Natural killer cell (primary cell): ENCODE measurements at places on chromosomes 5 and 9. TPM values are rescaled to one million over a fixed set of nuclear protein-coding genes. Genes with fewer than 3 reads are reported as not detected.

The DEPDC1B gene
- total RNA-seq = 1.3 TPM

The MCTP1 gene
- 15.1 TPM for total RNA-seq

DNA sequence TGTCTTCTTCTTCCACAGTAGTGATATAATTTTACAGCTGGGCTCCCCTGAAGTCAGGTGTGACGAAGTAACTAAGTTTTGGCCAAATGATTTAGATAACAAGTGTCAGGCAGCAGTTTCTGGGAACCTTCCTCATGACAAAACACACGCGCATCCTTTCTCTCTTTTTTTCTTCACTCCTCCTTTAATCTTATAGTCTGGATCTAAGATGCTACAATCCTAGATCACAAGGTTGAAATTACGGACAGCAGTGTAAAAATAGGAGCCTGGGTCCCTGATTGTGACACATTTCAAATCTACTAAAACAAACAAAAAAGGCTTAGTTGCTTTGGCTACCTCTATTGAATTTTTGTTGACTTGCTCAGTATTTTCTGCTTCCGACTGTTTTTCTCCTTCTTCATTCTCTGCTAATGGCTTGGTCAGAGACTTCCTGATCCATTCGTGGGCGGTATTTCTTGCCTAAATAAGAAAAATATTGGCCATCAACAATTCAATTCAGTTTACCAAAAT lies 36.1 kb downstream of the FAM114A2 start:
- peaks cover 22% of the 10 kb centered on the region for H3K36me3 ChIP-seq
- no peaks in the 10 kb centered on the region for H3K27me3 ChIP-seq
- no peak for DNase-seq
- no peaks in the 10 kb centered on the region for H3K4me1 ChIP-seq
- H3K4me3 ChIP-seq = no peak overlapping the region

- H3K36me3 ChIP-seq = no peaks in the 10 kb centered on the region
- DNase-seq = no peak
- H3K4me1 ChIP-seq = no peaks in the 10 kb centered on the region
- H3K27me3 ChIP-seq = no peaks in the 10 kb centered on the region
- H3K27ac ChIP-seq = no peak overlapping the region
- H3K4me3 ChIP-seq = no peak overlapping the region
Measured at GRCh38 chr9:88932766-88933165, 58.5 kb upstream of the S1PR3 start.

The IL7R gene
- 22.0 TPM for total RNA-seq

- no peak overlapping the region for H3K27ac ChIP-seq
- H3K27me3 ChIP-seq = no peaks in the 10 kb centered on the region
- H3K36me3 ChIP-seq = no peaks in the 10 kb centered on the region
- H3K4me3 ChIP-seq = no peak overlapping the region
- H3K4me1 ChIP-seq = no peaks in the 10 kb centered on the region
Measured at GRCh38 chr9:78879324-78880100, 582.6 kb downstream of the PSAT1 start.

GRCh38 chr5:155952486-155953089 lies 374.4 kb upstream of the SGCD start:
- H3K4me1 ChIP-seq = no peaks in the 10 kb centered on the region
- H3K27ac ChIP-seq = no peak overlapping the region
- no peak for DNase-seq
- H3K27me3 ChIP-seq = no peaks in the 10 kb centered on the region

DNA sequence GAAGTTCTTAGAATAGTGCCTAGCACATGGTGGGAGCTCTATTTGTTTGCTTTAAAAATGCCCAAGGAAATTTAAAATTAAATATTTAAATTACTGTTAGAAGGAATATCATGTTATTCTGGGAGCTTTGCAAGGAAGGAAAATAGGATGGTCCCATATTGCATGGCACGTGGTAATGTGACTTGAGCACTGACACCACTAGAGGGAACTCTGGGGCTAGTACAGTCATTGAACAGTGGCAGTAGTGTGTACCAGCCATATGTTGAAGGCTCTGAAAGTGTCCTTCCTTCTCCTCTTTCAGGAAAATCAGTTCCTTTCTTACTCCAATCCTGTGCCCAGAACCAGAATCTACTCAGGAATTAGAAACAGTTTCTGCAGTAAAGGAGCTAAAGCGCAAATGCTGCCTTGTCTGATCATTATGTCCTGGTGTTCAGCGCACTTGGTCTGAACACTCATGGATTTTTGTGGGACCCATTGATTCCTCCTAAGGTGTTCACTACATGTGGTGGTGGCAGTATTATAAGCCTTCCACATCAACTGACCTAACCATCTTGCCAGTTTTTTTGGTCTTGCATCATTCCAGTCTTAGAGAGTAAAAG lies 54.1 kb downstream of the GDA start:
- no peak for DNase-seq
- H3K27ac ChIP-seq = no peak overlapping the region
- no peaks in the 10 kb centered on the region for H3K4me1 ChIP-seq
- H3K4me3 ChIP-seq = no peak overlapping the region

DNA sequence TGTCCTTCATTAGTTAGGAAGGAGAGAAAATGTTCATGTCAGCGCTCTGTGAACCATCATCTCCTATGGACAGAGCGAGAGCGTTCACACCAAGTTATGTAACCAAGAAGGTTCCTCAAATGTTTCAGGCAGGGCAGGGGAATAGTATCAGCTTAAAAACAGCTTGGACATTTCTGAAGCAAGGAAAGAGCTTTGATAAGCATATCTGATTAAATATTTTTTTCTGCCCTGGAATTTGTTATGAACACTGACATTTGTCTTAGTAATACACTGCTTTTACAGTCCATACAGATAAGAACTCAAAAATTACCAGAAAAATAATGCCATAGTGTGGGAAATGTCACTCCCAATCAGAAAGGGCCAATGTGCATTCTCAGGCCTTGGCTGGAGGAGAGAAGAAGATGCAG lies 66.3 kb upstream of the LIFR start:
- DNase-seq = no peak
- H3K4me3 ChIP-seq = no peak overlapping the region
- no peaks in the 10 kb centered on the region for H3K36me3 ChIP-seq

DNA sequence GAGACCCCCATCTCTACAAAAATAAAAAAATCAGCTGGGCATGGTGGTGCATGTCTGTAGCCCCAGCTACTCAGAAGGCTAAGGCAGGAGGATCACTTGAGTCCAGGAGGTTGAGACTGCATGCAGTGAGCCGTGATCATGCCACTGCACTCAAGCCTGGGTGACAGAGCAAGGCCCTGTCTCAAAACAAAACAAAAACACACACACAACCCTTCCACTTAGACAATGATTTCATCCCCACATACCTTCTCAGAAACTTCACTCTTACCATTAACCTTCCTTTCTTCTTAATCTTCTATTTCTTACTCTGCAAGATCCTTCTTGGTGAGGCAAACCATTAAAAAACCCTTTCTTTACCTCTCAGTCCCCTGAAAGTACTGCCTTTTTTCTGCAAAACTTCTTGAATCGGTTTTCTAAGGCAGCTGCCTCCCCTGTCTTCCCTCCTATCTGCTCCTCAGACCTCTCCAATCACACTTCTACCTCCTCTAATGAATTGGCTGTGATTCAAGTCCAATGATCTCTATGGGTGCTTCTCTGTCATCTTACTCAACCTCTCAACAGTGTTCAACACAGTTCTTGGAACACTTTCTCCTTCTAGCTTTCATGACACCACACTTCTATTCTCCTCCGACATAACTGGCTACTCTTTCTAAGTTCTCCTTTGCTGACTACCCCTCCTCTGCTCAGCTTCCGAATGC lies 47.3 kb downstream of the PFDN1 start:
- no peaks in the 10 kb centered on the region for H3K36me3 ChIP-seq
- H3K4me1 ChIP-seq = peaks cover 21% of the 10 kb centered on the region
- H3K27me3 ChIP-seq = no peaks in the 10 kb centered on the region
- H3K4me3 ChIP-seq = no peak overlapping the region

The PCDHB3 gene
- total RNA-seq = not detected

GRCh38 chr5:127353327-127353726 lies 62.7 kb downstream of the MEGF10 start:
- no peak overlapping the region for H3K27ac ChIP-seq
- no peak overlapping the region for H3K4me3 ChIP-seq
- no peak for DNase-seq
- H3K4me1 ChIP-seq = no peaks in the 10 kb centered on the region
- no peaks in the 10 kb centered on the region for H3K27me3 ChIP-seq

GRCh38 chr9:26462213-26462612 lies 430.4 kb downstream of the CAAP1 start:
- no peaks in the 10 kb centered on the region for H3K36me3 ChIP-seq
- no peak overlapping the region for H3K4me3 ChIP-seq
- no peaks in the 10 kb centered on the region for H3K27me3 ChIP-seq
- DNase-seq = no peak
- no peaks in the 10 kb centered on the region for H3K4me1 ChIP-seq

The TCF7 gene
- 158 TPM for total RNA-seq

DNA sequence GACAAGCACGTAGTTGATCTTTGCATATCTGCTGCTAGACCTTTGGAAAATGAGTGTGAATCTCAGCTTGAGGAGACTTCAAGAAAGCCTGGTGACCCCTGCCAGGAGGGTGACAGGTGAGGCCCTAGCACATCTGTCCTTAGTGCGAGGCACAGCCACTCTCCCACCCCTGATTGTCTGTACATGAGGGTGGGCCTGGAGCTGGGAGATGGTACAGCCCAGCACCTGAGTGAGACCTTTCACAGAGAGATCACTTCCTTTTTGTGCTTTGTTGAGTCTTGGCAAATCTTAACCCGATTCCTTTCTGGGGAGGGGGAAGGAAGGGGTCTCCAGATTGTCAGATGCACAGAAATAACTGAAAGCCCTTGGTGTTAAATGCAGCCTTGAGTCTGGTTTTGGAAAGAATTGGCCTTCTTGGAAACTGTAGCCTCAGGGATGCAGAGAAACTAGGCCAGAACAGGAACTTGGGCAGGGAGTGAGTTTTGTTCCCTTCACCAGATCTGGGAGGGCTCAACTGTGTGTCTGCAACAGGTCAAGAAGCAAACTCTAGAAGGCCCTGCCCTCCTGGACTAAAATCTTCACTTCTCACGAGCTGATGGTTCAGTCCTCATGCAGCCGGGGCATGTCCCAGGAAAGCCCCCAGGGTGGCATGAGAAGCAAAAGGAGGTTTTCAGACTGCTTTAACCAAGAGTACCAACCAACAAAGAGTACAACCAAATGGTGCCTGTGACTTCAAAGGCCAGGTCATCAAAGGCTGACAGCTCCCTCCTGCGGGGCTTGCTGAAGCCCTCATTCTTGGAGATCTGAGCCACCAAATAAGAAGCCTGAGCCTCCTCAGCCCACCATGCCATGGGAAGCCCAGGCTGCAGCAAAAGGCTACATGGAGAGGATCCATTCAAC lies 20.8 kb upstream of the SEMA4D start:
- no peak overlapping the region for H3K4me3 ChIP-seq
- peak overlapping the region; percentile 16 for H3K27ac ChIP-seq
- no peaks in the 10 kb centered on the region for H3K27me3 ChIP-seq
- peaks cover 56% of the 10 kb centered on the region for H3K4me1 ChIP-seq

DNA sequence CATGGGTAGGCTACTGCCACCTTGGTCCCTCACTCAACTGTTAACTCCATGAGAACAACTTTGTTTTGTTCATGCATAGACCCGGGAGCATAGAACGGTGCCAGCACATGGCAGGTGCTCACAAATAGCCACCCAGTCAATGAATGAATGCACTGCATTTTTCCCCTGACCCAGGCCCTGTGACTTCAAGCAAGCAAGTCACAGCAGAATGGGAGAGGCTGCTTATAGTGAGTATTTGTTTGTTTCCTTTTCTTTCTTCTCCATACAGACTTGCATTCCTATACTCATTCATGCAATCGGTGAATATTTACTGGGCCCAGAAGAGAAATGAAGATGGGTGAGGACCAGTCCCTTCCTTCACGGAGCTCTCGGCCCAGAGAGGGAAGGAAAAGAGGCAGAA lies 62.0 kb downstream of the SHB start:
- DNase-seq = no peak
- H3K27me3 ChIP-seq = no peaks in the 10 kb centered on the region
- no peak overlapping the region for H3K4me3 ChIP-seq

DNA sequence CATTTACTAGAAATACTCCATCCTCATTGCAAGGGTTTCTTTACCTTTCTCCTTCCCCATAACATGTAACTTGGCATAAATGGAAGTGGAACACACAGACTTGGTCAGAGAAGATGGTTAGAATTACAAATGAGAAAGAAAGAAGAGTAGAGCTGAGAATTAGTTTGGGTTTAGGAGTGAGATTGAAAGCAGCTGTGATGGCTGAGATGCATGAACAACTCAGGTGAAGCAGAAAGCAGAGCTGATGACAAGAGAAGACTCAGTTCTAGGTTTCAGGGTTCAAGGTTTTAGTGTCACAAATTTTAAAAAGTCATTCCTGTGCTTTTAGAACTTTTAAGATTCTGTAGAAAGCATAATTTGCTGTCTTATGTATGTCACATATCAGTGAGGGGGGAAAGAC lies 54.0 kb downstream of the TMEM161B start:
- H3K27ac ChIP-seq = no peak overlapping the region
- no peak overlapping the region for H3K4me3 ChIP-seq
- peaks cover 35% of the 10 kb centered on the region for H3K36me3 ChIP-seq
- no peaks in the 10 kb centered on the region for H3K27me3 ChIP-seq
- H3K4me1 ChIP-seq = no peaks in the 10 kb centered on the region

GRCh38 chr5:116380621-116381020 lies 194.0 kb downstream of the SEMA6A start:
- no peak for DNase-seq
- H3K27ac ChIP-seq = no peak overlapping the region

The SARDH gene
- total RNA-seq = 2.2 TPM

DNA sequence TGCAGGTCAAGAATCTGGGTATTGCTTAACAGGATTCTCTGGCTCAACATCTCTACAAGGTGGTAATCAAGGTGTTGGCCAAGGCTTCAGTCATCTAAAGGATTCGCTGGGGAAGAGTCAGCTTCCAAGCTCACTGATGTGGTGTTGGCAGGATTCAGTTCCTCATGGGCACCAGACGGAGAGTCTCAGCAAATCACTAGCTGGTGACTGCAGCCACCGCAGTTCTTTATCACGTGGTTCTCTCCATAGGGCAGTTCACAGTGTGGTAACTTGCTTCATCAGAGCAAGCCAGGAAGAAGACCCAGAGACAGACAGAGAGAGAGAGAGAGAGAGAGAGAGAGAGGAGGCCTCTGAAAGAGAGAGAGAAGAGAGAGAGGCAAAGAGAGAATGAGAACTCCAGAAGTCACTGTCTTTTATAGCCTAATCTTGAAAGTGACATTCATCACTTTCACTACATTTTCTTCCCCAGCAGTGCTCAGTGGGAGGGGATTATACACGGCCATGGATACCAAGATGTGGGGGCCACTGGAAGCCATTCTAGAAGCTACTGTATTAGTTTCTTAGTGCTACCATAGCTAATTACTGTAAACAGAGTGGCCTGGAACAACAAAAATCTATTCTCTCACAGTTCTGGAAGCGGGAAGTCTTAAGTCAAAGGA lies 109.2 kb upstream of the SMIM23 start:
- no peak overlapping the region for H3K4me3 ChIP-seq
- no peaks in the 10 kb centered on the region for H3K4me1 ChIP-seq
- H3K27ac ChIP-seq = no peak overlapping the region
- no peaks in the 10 kb centered on the region for H3K36me3 ChIP-seq
- DNase-seq = no peak
- no peaks in the 10 kb centered on the region for H3K27me3 ChIP-seq

The FOCAD gene
- total RNA-seq = 27.6 TPM

GRCh38 chr5:134101686-134102439 lies 12.6 kb upstream of the TCF7 start:
- H3K4me1 ChIP-seq = peaks cover 81% of the 10 kb centered on the region
- DNase-seq = peak; percentile 81
- H3K27ac ChIP-seq = no peak overlapping the region
- no peaks in the 10 kb centered on the region for H3K27me3 ChIP-seq
